Vagina (tissue), 2 donors: ENCODE measurements at places on chromosomes 3 and 15. TPM values are rescaled to one million over a fixed set of nuclear protein-coding genes. Genes with fewer than 3 reads are reported as not detected.

The FES gene
- total RNA-seq = 47.4 TPM

The ZNF80 gene
- 0.74 TPM for total RNA-seq

The MASP1 gene
- 172 TPM for total RNA-seq

GRCh38 chr3:50274371-50275104, 4.3 kb upstream of the LSMEM2 start:
- no peak for DNase-seq

DNA sequence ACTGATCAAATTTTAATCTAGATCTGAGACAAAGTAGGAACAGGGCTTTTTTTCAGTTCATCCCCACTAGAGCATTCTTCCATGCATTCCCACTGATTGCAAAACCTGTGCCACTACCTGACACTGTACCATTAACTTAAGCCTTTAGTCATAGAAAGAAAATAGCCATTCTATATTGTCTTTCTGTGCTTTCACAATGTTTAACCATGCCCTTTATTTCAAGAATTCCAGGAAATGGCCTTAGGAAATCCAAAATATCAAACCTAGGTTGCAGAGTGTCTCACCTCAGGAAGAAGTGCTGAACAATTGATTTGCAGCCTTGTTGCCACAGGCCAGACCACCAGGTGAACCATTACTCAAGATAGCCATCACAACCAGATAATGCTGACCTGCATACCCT, 56.2 kb upstream of the TGFBR2 start:
- no peak for DNase-seq

DNA sequence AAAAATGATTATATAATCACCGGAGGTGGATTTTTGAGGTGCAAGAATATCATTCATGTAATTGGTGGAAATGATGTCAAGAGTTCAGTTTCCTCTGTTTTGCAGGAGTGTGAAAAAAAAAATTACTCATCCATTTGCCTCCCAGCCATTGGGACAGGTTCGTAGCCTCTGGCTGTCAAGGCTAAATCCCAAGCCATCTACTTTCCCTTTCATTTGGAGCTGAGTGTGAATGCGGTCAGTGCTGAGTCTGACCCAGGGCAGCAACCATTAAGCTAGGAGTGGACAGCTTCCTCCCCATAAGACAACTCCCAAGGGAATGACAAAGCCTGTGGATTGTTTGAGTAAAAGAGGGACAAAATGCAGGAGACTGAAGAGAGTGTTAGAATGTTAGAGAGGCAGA, 33.6 kb downstream of the PARP14 start:
- DNase-seq = no peak

- no peak for DNase-seq
Observed at GRCh38 chr3:30438126-30438525, 168.3 kb upstream of the TGFBR2 start.

- no peak for DNase-seq
Observed at GRCh38 chr3:165830746-165831145, 6.5 kb downstream of the BCHE start.

- DNase-seq = no peak
Observed at GRCh38 chr3:78721771-78722543, 1045.8 kb downstream of the ROBO1 start.

DNA sequence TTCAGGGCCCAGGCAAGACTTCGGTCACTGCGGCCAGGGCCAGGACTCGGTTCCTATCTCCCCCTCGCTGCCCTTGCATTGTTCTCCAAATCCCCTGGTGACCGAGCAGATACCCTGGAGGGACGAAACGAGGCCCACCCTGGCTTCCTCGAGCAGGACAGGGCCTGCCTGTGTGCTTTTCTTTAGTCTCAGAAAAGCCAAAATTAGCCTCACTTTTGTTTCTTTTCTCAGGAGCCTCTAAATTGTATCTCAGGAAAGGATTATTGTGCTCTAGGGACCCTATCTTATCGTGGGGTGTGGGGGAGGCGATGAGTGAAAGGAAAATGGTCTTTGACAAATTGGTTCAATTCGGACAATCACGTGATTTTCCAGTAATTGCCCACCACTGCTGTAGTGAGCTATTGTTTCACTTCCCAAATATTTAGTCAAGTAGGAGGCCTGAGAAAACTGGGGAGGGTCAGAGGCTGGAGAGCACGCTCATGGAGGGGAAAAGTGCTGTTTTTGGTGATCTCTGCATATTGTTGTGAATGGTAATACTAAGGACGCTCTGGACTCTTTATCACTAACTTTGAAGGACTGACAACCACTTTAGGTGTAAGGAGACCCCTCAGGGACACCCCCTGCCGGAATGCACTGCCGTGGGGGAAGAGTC, 61.6 kb downstream of the TMEM44 start:
- DNase-seq = no peak

DNA sequence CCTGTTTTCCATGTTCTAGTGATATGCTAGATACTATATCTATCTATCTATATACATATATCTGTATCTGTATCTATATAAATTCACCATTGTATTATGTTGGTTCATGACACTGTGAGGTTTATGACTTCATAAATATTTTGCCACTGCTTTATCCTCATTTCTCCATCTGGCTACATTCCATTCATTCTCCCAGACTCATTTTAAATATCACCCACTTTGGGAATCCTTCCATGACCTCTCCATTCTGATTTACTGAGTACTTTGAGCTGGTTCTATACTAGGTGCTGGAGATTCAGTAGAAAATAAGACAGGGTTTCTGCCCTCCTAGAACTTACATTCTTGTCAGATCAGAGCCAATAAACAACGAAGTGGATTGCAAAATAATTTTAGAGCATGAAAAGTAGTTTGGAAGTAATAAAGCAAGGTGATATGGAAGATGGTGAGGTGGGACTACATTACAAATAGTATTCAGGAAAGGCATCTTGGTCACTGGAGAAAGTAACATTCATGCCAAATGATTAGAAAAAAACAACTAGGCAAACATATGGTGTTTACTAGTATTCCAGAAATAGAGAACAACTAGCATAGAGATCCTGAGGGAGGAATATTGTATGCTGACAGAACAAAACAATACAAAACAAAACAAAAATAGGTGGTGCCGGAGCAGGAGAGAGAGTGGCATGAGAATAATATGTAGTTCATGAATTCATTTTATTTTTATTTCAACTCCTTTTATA, 11.6 kb upstream of the PLSCR4 start:
- no peak for DNase-seq

- DNase-seq = no peak
Observed at GRCh38 chr3:116034794-116035193, 410.5 kb downstream of the LSAMP start.

DNA sequence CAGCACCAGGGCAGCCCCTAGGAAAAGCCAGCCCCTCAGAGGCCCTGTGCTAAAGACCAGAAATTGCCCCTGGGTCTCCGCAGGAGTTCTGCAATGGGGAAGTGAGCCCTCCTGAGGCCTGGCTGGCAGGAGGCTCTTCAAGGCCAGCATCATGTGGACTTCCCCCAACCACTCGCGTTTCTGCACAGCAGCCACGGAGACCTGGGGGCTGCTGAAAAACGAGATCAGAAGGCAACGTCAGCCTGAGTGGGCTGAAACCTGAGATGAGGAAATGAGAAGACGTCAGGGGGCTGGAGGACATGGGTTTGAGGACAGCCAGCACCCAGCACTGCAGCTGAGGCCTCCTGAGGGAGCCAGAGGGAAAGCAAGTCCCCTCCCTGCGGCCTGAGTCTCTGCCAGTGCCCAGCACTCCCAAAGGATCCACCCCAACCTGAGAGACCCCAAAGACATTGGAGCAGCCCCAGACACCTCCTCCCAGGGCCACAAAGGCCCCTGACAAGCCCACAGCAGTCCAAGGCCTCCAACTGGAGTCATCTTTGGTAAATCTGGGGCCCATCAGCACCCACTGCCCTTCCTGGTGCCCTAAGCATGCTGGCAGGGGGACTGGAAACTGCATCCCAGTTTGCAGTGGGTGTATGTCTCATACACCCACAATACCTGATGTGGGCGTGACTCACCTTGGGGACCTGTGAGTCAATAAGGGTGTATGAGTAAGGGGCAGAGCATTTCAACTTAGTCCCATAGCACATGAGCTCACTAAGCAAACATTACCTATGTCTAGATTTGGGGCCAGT, 29.2 kb upstream of the CYP11A1 start:
- DNase-seq = no peak

DNA sequence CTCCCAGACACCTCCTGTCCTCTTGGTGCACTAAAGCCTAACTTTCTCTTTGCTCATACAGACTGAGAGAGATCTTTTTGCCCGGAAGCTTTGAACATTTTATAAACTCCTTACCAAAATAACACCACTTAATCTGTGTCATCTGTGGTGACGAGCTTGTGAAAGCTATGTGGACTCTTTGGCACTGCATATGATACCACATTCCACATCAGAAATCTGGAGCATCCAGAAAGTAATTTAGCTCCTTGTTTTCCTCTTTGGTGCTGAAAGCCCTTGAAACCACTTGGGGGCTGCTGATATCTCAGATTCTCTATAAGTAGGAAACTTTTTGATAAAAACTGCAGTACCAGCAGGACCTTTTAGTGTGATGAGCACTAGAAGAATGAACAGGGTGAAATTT, 128.3 kb downstream of the ALCAM start:
- DNase-seq = no peak

DNA sequence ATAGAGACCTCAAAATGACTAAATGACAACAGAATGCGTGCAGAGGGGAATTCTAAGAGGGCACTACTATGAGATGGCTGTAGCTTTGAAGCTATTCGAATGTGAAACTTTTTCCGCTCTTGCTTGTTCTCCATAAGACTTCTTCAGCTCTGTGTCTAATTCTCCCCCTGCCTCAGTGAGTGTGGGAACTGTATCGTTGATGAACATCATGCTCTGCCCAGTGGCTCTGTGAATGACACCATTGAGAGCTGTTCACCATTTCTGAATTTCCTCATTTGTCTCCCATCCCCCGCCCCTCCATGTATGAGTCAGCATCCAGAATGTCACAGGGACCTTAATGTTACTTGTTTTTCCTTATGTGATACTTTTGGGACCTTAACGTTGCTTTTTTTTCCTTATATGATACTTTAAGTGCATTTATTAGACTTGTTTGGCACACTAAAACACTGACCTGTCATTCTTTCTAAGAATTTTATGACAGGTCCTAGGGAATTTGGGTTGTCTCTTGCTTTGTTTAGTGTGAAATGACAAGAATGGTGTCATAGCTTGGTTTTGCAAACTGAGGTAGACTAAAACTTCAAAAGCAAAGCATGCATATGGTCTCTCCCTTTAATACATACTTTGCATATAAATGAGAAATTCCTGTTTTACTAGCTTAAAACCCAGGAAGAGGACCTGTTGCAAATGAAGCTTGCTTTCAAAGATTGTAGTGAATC, 99.6 kb downstream of the FNDC3B start:
- no peak for DNase-seq

DNA sequence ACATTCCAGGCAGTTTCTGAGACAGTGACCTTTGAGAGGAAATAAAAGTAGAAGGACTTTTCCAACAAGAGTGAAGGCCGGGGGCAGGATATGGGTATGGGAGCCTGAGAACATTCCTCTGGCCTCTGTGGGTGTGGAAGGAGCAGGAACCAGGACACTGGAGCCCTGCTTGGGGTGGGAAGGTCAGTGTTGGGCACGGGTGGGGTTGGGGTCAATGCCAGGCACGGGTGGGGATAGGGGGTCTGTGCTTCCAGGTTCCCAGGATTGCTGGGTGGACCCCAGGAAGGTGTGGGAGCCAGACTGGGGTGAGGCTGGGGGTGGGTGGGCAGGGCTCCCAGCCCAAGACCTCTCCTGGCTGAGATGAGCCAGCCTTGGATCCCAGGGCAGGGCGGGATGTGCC, 163.5 kb downstream of the NSMCE3 start:
- DNase-seq = no peak

GRCh38 chr15:46892621-46893160, 824.6 kb upstream of the SEMA6D start:
- no peak for DNase-seq
